Jurkat, Clone E6-1 (cell line): ENCODE measurements at places on chromosomes 12 and 14.

GRCh38 chr14:51879170-51879569, 18.8 kb downstream of the GNG2 start:
- DNase-seq, result no peak

DNA sequence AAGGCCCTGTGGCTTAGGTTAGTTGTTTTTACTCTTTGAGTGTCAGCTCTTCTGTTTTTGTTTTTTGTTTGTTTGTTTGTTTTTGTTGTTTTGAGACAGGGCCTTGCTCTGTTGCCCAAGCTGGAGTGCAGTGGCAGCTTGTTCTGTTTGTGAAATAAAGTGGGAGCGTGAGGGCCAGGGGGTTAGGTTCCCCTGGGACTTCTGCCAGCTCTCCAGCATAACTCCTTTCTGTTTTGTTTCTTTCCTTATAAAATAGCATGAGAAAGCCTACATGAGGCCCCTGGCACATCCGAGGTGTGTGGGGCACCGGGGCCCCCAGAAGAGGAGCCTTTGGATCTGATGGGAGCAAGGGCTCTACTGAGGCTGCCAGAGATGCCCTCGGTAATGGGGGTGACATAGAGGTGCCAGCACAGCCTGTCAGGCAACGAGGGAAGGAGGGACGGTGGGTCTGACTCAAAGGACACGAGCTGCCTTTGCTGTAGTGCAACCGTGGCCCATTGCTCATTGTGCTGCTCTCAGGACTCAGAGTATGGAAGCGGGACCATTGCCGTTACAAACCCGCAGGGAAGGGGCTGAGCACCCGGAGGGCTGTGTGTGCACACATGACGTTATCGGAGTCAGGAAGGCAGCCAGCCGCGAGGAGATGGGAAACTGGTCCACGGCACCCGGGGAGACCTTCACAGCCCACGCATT, 9.1 kb upstream of the SERPINA11 start:
- no peak for DNase-seq

DNA sequence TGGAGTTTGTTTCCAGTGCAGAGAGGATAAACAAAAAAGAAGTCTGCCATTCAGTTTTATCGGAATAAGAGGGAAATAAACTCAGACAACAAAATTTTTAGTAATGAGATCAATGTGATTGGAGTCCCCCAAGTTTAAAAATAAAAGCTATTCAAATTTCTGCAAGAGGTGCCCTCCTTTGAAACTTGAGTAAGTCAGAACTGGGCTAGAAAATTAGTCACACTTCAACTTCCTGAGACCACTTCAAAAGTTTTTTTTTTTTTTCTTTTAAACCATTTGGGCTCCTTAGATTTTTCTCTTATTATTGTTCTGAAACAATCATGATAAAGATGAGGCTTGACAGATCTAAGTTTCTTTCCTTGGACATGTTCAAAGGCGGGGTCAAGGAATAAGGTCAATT, 3.2 kb downstream of the DACT1 start:
- no peak for DNase-seq

- DNase-seq, result peak; percentile 9
Measured at GRCh38 chr12:45773747-45774146, 44.2 kb downstream of the ARID2 start.

- DNase-seq, result no peak
Measured at GRCh38 chr12:69027411-69027881, 94.5 kb upstream of the CPM start.

- DNase-seq, result no peak
Measured at GRCh38 chr14:34023824-34024767, 73.2 kb upstream of the EGLN3 start.

- DNase-seq, result no peak
Measured at GRCh38 chr14:97718886-97719442, 921.8 kb downstream of the VRK1 start.

DNA sequence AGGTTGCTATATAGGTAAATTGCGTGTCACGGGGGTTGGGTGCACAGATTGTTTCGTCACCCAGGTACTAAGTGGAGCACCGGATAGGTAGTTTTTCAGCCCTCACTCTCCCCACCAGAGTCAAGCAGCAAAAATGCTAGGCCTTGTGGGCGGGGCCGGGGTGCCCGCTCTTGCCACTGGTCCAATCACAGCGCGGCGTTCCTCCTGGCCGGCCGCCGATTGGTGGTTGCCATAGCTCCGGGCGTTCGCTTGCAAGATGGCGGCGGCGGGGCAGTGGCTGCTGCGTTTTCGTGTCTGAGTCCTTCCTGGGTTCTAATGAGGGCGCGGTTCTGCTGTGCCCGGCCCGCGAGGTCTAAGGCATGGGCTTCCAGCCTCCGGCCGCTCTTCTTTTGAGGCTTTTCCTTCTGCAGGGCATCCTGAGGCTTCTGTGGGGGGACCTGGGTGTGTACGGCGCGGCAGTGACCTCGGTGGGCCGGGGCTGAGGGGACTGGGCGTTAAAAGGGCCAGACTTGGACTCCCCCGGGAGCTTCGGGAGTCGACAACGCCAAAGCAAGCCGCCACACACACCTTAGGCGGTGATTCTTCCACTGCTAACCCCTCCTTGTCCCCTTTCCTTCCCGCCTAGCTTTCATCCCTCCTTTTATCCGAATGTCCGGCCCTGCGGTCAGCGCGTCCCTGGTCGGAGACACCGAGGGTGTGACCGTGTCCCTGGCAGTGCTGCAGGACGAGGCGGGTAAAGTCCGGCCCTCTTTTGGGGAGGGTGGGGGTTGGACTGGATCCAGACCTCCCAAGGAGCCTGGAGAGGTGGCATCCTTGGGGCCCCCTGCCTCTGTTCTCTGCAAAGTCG, at the start of gene TCTN2:
Gene TCTN2, plus strand, starts transcription at position 232 of the 847 bp plus-strand sequence. Its CDS starts 128 bp downstream, at position 360.
- peak; percentile 86 for DNase-seq

- DNase-seq, result no peak
Measured at GRCh38 chr12:120984351-120984898, 6.1 kb downstream of the HNF1A start.

- no peak for DNase-seq
Measured at GRCh38 chr12:94650143-94651056, at the start of gene TMCC3. Gene TMCC3 (minus strand): TSS chr12:94650557. CDS start chr12:94650430, 127 bp downstream.

DNA sequence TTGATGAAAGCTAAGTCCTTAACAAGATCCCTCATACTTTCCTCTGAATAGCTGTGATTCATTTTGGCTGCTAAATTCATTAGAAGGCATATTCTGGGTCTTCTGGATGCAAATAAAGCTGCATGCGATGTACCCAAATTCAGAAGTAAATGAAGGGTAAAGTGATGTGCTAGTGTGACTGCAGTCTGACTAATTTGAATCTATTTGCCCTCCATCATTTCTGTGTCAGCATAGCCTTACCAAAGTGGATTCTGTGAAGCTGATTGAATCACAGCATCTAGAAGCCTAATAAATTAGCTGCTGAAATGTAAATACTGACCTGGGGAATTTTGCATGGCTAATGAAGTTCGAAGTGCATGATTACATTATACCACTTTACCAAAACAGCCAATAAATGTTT, 162.2 kb downstream of the TPH2 start:
- no peak for DNase-seq

DNA sequence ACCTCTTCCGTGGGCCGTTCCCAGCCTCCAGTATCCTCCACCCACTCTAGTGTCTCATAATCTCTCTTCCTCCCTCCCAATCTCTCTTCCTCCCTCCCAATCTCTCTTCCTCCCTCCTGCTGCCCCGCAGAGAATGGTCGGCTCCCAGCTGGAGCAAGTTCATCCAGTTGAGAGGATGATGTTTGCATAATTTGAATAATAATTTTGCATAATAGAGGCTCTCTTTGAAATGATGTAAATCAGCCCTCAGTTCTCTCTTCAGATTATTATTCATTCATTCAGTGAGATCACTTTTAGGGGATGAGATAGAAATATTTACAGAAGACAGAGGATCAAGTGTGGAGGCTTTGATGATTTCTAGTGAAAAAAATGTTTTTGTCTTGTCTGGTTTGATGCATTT, 125.0 kb downstream of the PTPN11 start:
- DNase-seq, result no peak

DNA sequence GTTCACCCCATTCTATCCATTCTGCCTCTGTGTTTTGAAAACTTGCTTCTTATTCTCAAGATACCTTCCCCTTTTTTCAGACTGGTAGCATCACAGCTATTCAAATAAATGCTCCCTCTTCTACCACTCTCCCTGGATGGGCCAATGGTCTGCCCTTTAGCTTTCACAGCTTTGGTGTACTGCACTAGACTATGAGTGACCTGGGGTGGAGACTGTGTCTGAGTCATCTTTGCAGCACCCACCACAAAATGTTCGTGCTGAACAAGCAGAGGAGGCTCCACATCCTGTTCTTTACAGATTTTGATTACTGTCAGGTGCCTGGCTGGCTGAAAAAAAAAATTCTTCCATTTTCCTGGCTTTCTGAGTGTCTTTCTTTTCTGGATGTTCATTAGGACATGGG, 1104.1 kb upstream of the TMEM132C start:
- DNase-seq, result peak; percentile 33

GRCh38 chr12:14802247-14802646, 1.0 kb downstream of the WBP11 start:
- no peak for DNase-seq

- DNase-seq, result no peak
Measured at GRCh38 chr14:65318636-65319506, 93.7 kb upstream of the FUT8 start.

DNA sequence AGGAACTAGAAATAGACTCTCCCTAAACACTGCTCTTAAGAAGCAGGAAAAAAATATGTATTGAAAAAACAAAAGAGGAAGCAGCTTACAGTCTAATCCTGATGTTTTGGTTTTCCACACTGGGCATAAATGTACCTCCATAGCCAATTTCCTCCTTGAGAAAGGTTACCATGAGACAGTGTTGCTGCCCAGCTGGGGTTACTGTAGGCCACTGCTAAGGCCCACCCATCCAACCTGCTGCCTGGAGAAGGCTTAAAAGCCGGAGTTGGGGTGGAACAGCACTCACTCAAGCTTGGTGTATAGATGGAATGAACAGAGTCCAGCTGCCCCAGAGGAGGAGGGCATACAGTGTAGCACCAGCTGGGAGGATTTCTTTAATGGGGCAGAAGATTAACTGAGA, 41.1 kb downstream of the ERG28 start:
- no peak for DNase-seq

DNA sequence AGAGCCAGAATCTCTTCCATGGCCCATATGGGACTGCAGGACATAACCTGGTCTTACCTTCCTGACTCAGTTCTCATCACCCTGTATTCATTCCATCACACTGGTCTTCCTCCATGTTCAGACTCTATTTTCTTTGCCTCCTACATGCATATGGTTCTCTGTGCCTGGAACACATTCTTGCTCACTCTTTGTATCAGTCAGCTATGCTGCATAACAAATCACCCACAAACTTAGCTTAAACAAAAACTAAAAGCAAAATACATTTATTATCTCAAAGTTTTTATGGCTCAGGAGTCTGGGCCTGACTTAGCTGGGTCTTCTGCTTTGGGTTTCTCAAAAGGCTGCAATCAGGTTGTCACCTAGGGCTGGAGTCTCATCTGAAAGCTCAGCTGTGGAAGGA, 712.6 kb upstream of the TBX3 start:
- DNase-seq, result no peak

GRCh38 chr12:127809275-127809674, 457.7 kb upstream of the TMEM132C start:
- DNase-seq, result no peak

GRCh38 chr14:74947353-74948227, 7.8 kb downstream of the PGF start:
- DNase-seq, result no peak

DNA sequence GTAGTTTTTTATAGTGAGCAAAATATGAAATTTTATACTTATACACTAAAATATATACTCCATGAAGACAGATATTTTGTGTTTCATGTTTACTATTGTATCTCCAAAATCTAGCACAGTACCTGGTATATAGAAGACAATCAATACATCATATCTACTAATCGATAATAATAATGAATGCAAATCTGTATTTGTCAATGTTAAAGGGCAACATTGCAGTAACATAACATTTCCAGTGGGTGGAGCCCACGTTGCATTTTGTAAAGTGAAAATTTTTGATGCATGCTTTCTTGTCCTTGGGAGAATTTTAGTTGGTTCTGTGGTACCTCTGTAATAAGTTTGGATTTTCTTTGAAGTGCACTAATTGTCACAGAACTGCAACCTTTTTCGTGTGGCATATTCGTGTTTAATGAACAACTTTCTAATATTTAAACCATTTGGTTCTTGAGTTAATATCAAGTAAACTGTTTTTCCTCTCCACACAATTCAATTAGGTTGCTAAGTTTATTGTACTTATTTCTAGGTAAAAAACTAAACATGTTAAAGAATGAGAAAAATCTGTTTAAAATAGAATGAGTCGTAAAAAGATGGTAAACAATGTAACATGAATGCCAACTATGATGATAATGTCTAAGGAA, 47.4 kb downstream of the AVPR1A start:
- peak; percentile 19 for DNase-seq

- no peak for DNase-seq
Measured at GRCh38 chr12:26678697-26679660, 154.0 kb downstream of the ITPR2 start.

DNA sequence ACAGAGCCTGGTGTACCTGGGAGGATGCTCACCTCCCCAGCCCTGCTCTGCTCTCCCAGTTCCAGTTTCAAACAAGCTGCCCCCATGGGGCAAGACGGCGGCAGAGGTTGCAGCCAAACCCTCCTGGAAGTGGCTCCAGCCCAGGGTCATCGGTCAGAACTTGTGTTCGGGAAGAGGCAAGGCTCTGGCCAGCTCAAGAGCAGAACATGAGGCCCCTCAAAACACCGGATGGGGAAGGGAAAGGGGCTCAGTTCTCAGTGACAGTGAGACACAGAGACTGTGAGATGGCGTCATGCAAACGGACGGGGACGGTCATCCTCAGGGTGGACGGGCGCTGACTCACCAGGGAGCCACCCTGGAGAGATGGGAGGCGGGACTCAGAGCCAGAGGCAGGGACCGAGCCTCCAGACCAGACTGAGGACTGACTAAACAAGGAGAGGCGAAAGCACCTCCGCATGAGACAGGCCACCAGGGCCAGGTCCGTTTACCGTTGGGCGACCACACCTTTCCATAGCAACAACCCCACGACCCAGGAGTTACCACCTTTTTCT, 63.9 kb upstream of the GALNT9 start:
- DNase-seq, result no peak

DNA sequence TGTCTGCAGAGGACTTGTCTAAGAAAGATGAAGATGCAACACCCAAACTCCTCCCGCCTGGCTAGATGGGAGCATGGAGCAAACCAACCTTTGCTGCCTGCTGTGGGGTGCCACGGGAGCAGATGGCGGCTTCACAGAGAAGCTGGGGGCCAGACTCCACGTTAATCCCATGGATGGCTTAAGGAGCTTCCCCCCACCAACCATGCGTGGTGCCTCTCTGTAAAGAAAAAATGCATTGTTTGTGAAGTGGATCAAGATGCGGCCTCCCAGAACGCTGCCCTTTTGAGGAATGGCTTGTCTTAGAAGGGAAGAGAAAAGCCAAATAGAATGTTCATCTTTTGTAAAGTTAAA, 15.6 kb downstream of the MVK start:
- DNase-seq, result no peak

GRCh38 chr12:99087278-99087677, 442.2 kb downstream of the APAF1 start:
- no peak for DNase-seq

GRCh38 chr12:23535441-23535840, 414.0 kb downstream of the SOX5 start:
- DNase-seq, result no peak

GRCh38 chr14:87094913-87095312, 898.1 kb downstream of the GALC start:
- no peak for DNase-seq

GRCh38 chr14:95204705-95205104, 47.4 kb upstream of the DICER1 start:
- no peak for DNase-seq

GRCh38 chr12:19236656-19237055, 107.1 kb downstream of the PLEKHA5 start:
- DNase-seq, result no peak

- DNase-seq, result no peak
Measured at GRCh38 chr14:69982886-69983285, 103.7 kb downstream of the SMOC1 start.
